GM12864 (cell line): ENCODE measurements at places on chromosomes 4 and X.
A peak's percentile ranks its signal among the peaks of the same experiment; 100 is the strongest.

- no peak for DNase-seq
Measured at GRCh38 chr4:188550296-188550695, 411.1 kb downstream of the TRIML1 start.

DNA sequence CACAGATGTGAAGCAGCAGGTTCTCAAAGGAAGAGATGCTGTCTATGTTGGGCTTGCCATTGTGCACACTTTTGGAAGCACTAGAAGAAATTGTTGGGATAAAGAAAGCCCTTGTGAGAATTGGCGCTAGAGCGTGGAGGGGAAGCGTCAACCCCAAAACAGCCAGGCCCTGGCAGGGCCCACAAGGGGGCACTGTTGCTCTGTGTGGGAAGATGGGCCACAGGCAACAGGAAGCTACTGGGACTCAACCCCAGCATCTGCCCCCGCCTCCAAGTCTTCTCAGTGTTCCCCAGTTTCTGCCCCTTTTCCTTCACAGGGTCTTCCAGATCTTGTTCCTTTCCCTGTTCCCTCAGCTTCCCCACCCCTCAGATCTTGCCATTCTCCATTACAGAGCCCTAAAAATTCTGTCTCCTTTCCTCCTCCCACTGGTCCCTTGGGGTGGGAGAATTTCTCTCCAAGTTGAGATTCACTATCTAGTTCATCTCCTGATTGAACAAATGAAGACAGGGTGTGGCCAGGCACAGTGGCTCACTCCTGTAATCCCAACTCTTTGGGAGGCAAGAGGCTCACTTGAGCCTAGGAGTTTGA, 85.5 kb downstream of the STARD8 start:
- peak; percentile 3 for DNase-seq

GRCh38 chr4:8517946-8518345, 62.2 kb upstream of the GPR78 start:
- DNase-seq: no peak

- no peak for DNase-seq
Measured at GRCh38 chr4:38618505-38618904, 45.5 kb upstream of the KLF3 start.

- DNase-seq: no peak
Measured at GRCh38 chr4:153790962-153791551, 2.2 kb upstream of the SFRP2 start.

GRCh38 chr4:153137159-153137558, 67.1 kb upstream of the TRIM2 start:
- DNase-seq: no peak

- DNase-seq: no peak
Measured at GRCh38 chr4:74904509-74905065, 28.3 kb upstream of the PARM1 start.

GRCh38 chrX:12824944-12825343, 33.7 kb downstream of the PRPS2 start:
- no peak for DNase-seq

- no peak for DNase-seq
Measured at GRCh38 chrX:7941390-7942042, 14.3 kb upstream of the PNPLA4 start.

DNA sequence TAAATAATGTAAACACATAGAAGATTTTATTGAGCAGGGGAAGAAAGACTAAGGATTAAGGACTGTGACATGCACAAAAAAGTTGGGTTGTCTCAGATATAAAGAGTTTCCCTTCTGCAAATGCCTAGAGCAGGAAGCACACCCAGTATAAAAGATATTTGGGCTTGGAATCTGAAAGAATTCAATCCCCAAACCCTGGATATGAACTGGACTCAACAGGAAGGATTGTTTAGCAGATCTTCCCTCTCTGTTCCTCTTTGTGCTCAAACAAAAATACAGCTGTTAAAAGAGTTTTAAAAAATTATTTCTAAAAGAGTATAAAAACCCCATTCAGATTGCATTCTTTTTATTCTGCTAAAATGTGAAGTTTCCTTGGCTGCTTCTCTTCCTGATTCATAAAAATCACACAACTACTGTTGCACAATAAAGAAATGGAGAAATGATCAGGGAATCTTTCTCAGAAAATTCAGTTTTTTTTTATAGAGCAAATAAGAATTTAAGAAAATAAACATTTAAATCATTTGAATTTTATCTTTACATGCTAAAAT, 71.4 kb downstream of the PDLIM5 start:
- no peak for DNase-seq

- DNase-seq: no peak
Measured at GRCh38 chrX:10628906-10629305, 8.5 kb upstream of the MID1 start.

DNA sequence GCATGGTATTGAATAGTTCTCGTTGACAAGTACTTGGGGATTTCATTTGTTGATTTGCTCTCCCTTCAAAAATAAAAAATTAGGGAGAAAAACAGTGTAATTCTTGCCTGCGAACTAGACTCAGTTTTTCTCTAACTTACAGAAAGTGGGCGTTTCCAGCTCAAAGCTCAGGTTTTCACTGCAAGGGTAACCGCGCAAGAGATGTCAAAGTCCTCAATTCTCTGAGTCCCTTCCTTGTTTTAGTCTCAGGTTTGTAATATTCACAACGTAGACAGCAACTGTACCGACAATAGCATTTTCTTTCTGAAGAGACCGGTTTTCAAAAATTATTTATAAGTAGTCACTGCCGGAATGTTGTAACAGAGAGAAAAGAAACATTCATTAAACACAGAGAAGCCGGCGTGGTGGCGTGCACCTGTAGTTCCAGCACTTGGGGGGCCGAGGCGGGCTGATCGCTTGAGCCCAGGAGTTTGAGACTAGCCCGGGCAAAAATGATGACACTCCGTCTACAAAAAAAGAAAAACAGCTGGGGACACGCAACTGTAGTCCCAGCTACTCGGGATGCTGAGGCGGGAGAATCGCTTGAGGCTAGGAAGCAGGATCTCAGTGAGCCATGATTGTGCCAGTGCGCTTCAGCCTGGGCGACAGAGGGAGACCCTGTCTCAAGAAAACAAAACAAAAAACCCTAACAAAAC, 774 bp downstream of the ZCCHC4 start:
- DNase-seq: no peak

- no peak for DNase-seq
Measured at GRCh38 chr4:113382704-113383103, 333.3 kb downstream of the ANK2 start.

DNA sequence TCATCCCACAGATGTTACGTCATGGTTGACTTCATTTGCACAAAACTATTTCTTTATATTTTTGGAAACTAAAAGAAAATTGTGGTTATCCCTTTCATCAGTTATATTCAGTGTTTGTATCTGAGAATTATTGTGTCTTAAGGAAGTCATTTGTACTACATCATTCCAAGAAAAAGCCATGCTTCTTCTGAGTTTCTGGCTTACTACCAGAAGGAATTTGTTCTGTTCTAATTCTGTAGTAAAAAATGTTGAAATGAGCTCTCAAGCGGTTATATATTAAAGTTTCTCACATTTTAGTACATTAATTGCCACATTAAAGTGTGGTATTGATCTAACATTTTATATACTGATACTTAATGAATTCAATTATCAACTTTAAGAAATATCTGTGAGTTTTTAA, 1844.5 kb downstream of the PCDH7 start:
- no peak for DNase-seq

GRCh38 chr4:185722029-185722316, 90.0 kb downstream of the SORBS2 start:
- no peak for DNase-seq

DNA sequence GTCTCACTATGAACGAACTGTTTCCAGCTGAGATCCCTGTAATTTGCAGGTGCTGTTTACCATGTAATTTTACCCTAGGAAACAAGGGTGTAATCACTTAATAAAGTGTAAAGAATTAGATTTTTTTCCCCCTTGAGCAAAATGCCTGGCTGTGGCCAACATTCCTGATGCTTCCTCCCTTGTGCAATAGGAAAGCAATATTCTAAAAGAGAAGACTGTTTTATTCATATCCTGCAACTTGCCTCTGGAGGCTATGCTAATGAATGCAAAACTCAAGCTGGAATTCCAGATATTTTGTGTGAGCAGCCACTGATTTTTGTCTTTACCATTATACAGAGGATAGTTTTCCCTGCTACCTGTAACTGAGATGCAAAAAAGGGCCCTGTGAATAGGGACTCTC, 98.0 kb downstream of the AWAT2 start:
- DNase-seq: no peak

DNA sequence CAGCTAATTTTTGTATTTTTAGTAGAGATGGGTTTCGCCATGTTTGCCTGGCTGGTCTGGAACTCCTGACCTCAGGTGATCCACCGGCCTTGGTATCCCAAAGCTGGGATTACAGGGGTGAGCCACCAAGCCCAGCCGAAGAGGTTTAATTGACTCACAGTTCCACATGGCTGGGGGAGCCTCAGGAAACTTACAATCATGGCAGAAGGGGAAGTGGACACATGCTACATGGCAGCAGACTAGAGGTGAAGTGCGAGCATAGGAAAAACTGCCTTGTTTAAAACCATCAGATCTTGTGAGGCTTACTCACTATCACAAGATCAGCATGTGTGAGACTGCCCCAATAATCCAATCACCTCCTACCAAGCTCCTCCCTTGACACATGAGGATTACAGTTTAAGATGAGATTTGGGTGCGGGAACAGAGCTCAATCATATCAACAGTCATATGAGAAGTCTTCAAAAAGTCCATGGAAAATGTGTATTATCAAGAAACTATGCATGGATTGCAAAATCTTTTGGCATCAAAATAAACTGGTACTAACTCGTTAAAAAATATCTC, 25.8 kb upstream of the RPL39 start:
- no peak for DNase-seq

DNA sequence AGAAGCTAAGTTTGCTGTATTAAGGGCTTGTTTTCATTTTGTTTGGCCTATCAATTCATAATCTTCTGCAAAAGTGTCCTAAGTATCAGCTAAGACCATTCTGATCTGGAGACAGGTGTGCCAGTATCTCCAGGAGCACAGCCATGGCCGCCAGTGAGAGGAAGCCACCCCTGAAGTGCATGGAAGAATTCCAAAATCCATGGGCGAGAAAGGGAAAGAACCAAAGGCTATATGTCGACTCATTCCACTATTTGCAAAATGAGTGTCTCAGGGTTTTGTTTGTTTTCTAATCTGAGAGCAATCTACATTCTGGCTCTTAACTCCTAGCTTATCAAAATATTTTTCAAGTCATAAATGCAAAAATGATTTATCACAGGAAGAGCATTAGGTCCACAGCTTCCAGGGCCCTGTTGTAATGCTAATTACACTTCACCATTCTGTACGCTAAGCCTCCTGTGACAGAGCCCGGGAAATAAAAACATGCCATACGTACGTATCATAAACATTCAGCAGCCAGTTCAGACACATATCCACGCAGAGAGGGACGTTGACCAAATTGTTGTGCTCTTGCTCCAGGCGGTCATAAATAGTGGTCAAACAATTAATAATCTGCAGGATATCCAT, 137.3 kb upstream of the FTHL17 start:
- DNase-seq: no peak

DNA sequence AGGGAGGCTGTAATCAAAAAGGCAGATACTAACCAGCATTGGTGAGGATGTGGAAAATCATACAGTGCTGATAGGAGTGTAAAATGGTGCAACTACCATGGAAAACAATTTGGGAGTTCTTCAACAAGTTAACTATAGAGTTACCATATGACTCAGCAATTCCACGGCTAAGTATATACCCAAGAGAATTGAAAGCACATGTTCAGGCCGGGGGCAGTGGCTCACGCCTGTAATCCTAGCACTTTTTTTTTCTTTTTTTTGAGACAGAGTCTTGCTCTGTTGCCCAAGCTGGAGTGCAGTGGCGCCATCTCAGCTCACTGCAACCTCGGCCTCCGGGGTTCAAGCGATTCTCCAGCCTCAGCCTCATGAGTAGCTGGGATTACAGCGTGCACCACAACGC, 15.0 kb upstream of the CD99L2 start:
- no peak for DNase-seq

- no peak for DNase-seq
Measured at GRCh38 chrX:101685923-101686322, 26.3 kb upstream of the ARMCX2 start.

DNA sequence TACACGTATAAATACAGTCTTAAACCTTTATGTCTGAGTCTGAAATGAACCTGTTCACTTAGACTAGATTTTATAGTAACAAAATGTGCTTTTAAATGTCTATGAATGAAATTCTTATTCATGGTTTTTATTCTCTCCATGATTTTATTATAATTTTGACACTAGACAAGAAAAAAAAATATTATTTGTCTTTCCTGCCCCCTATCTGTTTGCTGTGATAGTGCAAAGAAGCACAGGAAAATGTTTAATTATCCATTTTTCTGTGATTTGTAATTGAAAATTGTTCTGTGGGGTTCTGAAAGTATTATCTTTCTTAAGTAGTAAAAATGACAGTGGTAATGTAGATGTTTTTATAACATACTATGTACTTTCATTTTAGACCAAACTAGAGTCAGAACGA, 52.0 kb downstream of the INTS6L start:
- DNase-seq: no peak

DNA sequence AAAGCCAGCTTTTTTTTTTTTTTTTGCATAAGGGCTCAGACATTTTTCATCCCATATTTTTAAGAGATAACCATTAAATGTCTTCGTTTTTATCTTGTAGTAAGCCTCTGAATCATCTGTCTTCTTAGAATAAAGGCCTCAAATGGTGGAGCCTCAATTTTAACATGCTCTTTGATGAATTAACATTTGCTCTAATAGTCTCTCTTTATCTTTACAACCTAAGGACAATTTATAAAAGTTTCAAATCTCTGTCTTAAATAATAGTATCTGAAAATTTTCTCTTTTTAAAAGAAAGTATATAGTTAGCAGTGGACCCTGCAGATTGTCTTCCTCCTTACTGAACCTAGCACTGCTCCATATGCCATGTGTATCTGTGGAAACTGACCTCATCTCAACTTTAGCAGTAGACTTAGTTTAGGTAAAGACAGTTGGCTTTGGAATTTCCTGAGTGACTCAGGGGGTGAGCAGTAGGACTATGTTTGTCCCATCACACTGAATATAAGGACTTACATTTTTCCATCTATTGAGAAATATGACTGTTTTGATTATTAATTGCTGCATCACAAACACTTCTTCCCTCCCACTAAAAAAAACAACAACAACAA, 1658.0 kb downstream of the STIM2 start:
- DNase-seq: no peak

GRCh38 chr4:152684587-152684986, 4.8 kb upstream of the TMEM154 start:
- DNase-seq: no peak

- no peak for DNase-seq
Measured at GRCh38 chrX:23610495-23610894, 56.8 kb upstream of the PRDX4 start.

DNA sequence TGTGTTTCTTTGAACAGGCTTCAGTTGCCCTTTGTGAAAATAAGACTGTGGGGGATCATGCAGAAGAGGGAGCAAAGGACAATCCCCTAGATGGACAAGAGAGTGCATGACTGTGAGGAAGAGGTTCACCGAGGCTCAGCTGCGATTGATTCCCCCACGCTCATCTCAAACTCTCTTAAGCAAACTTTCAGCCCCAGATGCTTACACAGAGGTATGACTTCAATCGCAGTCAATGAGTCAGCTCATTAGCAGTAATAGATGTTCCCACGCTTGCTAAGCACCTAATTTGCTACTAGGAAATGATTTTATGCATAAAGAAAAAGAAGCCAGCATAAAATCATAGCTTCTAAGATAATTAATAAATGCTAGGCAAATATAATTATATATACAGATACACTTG, 2256.1 kb upstream of the AGA start:
- DNase-seq: no peak
